ENCODE measurements at places on chromosomes 5 and 9.

DNA sequence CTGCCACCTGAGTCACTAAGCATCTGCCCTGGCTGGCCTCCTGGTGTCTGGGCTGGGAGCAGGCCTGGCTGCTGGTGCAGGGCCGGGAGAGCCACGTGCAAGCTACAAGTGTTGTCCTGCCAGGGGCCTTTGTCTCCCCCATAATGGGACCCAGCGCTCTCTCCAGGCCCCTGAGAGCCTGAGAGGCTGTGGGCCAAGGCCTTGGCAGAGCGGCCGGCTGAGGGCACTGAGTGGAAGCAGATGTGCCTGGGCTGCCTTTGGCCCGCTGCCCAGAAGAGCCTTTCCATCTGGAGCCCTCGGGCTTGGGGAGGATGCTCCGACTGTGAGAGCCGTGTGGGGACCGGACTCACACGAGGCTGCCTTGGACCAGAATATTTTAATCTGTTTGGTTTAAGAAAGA, 185.5 kb downstream of the RGS3 start:
- peak; percentile 75 for DNase-seq

DNA sequence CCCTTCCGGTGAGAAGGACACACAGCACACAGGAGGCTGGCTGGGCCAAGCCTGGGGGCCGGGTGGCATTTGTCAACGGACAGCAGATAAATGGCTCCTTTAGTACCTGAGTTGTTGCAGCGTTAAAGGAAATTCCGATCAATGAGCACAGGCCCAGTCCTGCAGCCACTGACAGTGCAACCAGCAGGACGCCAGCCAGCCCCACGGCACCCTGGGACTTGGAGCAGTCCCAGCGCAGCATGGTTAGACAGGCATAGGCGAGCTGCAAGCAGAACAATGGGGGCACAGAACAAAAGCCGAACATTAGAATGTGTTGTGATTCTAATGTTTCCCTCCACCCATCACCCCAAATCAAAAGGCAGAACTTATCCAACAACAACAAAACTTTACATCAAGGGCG, 39.3 kb downstream of the PTCH1 start:
- no peak for DNase-seq

DNA sequence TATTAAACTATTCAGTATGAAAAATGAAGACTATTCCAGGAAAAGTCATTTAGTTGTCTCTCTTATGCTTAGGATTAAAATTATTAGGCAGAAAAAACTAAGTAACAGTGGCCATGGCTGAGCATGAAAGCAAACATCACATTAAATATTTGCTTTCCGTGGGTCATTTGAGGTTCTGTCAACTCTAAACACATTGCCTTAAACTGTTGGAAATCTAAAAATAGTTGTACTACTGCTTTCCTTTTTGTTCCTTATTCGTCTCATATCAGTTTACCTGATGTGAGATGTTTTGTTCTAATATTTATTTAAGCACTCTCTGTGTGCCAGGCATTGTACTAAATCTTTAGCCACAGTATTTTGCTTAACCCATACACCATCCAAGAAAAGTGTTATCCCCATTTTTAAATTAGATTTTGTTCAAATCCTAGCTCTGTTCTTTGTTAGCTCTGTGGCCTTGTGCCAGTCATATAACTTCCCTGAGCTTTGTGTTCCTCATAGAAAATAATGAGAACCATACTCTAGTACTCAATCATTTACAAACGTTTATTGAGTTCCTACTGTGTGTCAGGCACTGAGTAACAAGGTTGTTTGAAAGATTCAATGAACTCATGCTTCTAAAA, 18.7 kb upstream of the ZNF608 start:
- DNase-seq, result peak; percentile 31

DNA sequence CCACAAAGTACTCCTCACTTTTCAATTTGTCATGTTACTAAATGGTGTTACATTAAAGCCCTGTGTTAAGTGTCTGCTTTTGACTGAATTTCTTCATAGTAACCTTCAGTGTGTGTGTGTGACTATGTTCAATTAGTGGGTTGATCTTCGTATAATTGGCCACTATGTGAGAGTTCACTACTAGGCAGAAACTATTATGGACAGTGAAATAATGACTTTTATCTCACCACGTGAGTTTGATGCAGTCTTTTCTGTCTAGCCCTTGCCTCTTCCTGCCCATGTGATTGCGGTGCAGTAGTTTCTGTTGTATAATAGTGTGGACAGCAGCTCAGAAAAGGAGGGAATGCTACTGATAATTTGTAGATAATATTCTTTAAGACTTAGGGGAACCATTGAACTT, 1.8 kb upstream of the MAML1 start:
- DNase-seq, result no peak

GRCh38 chr9:18692268-18692667, 218.3 kb downstream of the ADAMTSL1 start:
- no peak for DNase-seq

DNA sequence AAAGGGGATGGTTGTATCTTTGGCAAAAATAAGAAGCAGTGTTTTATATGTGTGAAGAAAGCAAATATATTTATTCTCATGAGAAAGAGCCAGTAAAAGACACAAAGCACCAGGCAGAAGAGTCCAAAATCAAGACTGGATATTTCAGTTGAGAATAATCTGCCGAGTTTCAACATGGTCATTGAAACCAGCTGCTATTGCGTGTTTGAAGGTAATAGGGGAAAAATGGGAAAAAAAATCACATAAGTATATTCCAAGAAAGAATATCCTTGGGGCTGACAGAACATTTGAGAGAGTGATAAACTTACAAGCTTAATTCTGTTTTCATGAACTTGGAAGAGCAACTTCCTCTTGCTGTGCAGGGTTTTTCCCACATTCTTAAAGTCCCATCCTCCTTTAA, 79.9 kb downstream of the ISOC1 start:
- DNase-seq, result no peak

GRCh38 chr5:66406761-66407336, 189.3 kb upstream of the MAST4 start:
- DNase-seq, result peak; percentile 44

DNA sequence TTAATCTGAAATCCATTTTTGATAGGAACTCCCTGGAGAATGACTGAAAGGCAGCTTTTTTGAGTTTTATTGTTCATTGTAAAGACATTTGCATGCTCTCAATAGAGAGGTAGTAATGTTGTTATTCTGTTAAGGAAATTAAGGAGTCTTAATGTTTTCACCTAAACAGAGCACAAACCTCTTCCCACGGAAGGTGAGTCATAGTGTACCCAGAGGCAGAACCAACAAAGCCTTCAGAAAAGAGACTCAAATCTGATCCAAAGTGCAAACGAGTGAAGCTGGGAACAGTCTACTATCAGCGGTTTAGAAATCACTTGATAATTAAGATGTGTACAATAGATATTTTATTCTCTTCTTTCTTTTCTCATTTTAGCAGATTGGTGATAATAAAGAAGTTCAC, 470.5 kb downstream of the PLK2 start:
- DNase-seq, result no peak

DNA sequence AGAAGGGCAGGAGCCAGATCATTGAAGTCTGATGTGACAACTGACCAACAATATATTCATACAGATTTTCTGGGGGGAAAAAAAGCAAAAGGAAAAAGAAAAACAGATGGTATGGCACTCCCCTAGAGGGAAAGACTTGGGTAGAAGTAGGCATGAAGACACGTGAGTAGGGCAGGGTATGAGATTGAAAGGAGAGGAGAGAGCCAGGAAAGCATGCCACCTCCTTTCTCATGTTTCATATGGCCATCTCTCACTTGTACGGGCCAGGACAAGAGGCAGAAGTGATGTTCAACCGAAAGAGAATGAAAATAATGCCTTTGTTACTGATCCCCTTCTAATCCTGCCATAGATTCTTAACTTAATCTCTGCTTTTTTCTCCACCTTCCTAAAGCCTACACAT, 139.0 kb upstream of the ACTBL2 start:
- no peak for DNase-seq

DNA sequence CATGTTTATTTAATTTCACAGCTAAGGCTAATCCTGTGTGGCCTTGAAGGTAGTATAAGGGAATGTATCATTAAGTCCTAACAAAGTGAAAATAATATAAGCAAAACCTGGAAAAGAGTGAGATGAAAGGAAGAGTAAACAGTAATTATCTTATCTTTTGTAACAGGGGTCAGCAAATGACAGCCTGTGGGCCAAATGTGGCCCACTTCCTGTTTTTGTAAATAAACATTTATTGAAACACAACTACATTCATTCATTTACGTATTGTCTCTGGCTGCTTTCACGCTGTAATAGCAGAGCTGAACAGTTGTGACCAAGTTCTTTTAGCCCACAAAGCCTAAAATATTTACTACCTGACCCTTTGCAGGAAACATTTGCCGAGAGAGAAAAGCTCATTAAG, 78.4 kb upstream of the HTR4 start:
- DNase-seq, result no peak

DNA sequence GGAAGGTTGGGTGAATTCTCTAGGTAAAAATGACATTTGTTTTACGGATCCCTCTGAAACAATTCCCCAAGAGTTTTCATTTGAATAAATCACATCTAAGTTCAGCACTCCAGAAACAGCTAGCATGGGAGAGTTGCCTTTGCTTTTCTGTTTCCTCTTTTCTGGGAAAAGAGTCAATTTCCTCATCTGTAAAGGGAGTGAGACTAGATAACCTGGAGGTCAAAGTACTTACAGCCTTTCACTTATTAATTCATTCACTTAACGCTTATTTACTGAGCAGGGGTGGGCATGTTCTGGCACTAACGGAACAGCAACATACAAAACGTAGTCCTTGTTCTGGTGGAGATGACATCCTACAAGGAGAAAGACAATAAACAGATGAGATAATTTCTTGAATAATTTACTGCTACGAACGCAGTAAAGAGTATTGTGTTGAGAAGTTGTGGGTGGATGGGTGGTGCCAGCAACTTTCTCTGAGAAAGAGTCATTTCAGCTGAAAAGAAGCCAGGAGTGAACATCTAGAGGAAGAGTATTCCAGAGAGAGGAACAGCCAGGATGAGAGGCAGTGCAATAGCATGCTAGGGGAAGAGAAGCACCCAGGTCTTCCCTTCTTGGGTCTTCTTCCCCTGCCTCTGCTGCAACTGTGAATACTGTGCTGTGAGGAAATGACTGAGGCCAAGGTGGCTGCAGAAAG, 335.6 kb downstream of the ZSWIM6 start:
- no peak for DNase-seq

DNA sequence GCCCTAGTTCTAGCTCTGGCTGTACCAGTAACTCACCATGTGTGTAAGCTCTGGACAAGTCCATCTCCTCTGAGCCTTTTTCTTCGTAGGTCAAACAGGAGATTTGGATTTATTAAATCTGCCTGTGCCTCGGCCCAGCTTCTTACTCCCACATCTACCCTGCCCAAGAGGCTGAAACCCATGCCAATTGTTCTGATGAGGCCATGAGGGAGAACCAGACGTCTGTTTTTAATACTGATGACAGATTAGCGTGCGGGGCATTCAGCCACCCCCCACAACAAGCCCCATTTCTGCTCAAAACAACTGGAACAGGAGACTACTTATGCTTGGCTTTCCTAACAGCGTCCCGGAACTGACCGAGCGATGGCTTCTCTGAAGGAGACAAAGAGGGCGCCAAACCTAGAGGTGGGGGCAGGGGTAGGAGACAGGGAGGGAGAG, 81.2 kb upstream of the TRIM32 start:
- no peak for DNase-seq

GRCh38 chr5:167339205-167339604, 952.2 kb upstream of the WWC1 start:
- no peak for DNase-seq

- DNase-seq, result no peak
Observed at GRCh38 chr5:54616031-54616430, 98.5 kb downstream of the SNX18 start.

DNA sequence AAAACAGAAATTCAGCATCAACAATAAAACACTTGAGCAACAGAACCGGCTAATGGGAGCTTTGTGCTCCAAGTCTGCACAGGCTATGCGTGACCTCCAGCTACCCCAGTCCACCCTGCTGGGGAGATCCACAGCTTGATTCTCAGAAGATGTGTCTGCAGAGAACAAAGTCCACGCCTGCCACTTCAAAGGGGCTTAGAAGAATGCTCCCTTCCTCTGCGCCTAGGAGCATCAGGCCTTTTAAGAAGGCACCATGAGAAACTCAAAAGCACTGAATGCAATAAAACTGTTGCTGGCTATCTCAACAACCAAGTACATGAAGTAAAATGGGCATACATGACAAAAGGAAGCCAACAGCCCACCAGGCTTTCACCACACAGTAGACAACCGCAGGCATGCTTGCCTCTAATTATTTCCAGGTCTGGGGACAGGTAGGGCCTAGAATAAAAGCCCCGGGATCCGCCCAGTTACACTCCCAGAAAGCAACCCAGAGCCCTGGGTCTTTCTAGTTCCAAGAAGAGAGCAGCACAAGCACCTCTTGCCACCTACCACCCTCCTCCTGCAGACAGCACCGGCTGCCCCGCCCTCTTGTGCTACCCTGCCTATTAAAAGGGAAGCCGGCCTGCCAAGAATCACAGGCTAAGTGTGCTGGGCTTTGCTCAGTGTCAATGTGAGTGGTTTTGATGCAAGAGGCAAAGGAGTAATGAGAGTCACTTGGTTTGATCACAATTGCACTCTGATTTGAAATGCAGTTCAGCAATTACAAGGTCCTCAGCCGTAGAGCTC, 123.2 kb downstream of the SPOCK1 start:
- DNase-seq, result peak; percentile 57

Data from DMS153 (cell line).